ENCODE measurements at places on chromosomes 2 and 18.
A peak's percentile ranks its signal among the peaks of the same experiment; 100 is the strongest.

- no peak for DNase-seq
Measured at GRCh38 chr2:32947076-32947483, 327 bp downstream of the LTBP1 start.

DNA sequence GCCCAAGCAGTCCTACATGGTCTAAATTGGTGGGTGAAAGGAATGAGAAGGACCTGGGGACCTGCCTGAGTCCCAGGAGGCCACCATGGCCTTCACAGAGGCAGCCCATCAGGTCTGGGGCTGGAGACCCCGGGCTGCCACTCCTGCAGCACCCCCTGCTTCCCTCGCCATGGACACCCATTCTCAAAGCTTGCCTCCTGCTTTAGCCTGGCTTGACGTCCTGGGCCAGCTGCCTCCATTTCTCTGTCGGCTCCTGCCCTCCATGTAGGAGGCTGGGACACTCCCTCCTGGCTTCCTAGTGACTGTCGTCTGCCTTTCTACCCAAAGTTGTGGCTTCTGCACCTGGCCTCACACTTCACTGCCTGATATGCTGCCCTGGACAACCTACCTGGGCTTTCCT, 198.6 kb downstream of the FAM210A start:
- no peak for DNase-seq

GRCh38 chr2:173657996-173658717, 303.5 kb downstream of the CDCA7 start:
- DNase-seq: no peak

GRCh38 chr2:25512707-25513106, 160.7 kb downstream of the DTNB start:
- no peak for DNase-seq

GRCh38 chr2:98857001-98857400, 79.0 kb downstream of the CRACDL start:
- no peak for DNase-seq

GRCh38 chr2:233450864-233451575, 96.7 kb downstream of the DGKD start:
- no peak for DNase-seq

GRCh38 chr2:43193652-43194120, 32.7 kb downstream of the ZFP36L2 start:
- no peak for DNase-seq

GRCh38 chr2:1970341-1970740, 226.0 kb upstream of the PXDN start:
- no peak for DNase-seq

DNA sequence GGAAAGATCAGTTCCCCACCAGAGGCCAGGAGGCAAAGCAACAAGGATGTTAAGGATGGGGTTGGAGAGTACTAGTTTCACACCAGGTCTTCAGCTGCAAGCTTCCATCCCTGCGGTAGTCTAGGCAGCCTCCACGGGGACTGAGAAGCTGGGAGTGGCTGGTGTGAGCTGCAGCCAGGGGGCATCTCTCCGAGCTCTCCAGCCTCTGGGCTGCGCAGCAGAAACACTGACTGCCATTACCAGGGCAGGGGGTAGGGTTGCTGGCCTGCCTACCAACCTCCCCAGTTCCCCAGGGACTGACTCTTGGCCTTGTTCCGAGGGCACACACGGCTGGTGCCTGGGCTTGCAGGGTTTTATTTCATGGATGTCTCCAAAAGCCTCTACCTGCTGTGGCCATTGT, 15.9 kb downstream of the GATA6 start:
- DNase-seq: no peak

GRCh38 chr18:51193621-51194287, 3.7 kb downstream of the MEX3C start:
- no peak for DNase-seq

DNA sequence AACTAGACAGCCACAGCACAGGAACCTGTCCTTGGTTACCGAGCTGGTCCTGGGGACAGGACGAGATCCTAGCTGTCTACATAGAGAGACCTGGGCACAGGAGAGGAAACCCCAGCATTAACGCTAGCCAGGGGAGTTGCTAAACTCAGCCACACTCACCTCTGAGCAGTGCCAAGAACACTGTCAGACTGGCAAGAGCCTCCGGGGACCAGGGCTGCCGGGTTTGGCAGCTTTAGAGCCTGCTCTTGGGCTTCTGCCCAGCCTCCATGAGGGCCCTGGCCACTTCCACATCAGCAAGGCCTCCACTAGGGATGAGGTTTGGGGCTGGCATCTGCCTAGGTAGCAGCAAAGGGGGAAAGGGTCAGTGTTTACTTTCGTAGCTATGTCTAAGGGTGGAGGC, 6.7 kb downstream of the TMBIM1 start:
- DNase-seq: peak; percentile 64

Data from D341Med (cell line).